ENCODE measurements at places on chromosomes 11 and 22. TPM values are rescaled to one million over a fixed set of nuclear protein-coding genes. Genes with fewer than 3 reads are reported as not detected.

DNA sequence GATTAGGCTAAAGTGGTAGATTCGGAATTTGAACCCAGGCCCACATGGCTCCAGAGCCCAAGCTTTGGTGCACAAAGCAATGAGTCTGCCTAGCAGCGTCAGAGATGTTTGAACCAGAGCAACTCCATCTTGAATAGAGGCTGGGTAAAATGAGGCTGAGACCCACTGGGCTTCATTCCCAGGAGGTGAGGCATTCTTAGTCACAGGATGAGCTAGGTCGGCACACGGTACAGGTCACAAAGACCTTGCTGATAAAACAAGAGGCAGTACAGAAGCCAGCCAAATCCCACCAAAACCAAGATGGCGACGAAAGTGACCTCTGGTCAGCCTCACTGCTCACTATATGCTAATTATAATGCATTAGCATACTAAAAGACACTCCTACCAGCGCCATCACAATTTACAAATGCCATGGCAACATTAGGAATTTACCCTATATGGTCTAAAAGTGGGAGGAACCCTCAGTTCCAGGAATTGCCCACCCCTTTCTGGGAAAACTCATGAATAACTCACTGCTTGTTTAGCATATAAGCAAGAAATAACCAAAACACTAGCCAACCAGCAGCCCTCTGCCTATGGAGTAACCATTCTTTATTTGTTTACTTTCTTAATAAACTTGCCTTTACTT lies 40.3 kb upstream of the DAGLA start:
- no peaks in the 10 kb centered on the region for H3K36me3 ChIP-seq
- H3K27me3 ChIP-seq, result no peaks in the 10 kb centered on the region
- H3K4me3 ChIP-seq, result no peak overlapping the region
- H3K4me1 ChIP-seq, result no peaks in the 10 kb centered on the region
- no peak for DNase-seq

Gene OR52N4
- not detected for total RNA-seq

- DNase-seq, result no peak
- H3K27ac ChIP-seq, result no peak overlapping the region
- peaks cover 7% of the 10 kb centered on the region for H3K36me3 ChIP-seq
- no peak overlapping the region for H3K4me3 ChIP-seq
- H3K27me3 ChIP-seq, result no peaks in the 10 kb centered on the region
Observed at GRCh38 chr22:50218153-50218995, 17.6 kb downstream of the SELENOO start.

GRCh38 chr11:33682019-33682418 lies 18.6 kb downstream of the C11orf91 start:
- H3K4me3 ChIP-seq, result no peak overlapping the region
- no peaks in the 10 kb centered on the region for H3K36me3 ChIP-seq
- no peak overlapping the region for H3K27ac ChIP-seq
- peaks cover 22% of the 10 kb centered on the region for H3K27me3 ChIP-seq
- DNase-seq, result no peak

DNA sequence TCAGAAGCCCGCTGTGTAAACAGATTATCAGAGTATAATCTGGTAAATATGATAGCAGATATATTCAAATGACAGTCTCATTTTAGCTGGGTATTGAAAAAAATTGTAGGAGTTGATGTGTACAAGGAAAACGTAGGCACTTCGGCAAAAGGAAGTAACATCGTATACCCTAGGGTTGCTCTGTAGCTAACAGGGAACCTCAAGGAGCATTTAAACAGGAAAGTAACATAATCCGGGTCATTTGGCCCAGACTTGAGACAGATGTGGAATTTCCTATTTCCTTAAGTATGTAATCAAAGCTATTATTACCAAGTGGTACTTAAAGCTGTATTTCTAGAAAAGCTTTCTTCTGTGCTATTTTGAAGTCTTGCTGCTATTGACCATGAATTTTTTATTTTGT lies 215.6 kb downstream of the DDX10 start:
- DNase-seq, result no peak
- H3K27ac ChIP-seq, result no peak overlapping the region
- no peaks in the 10 kb centered on the region for H3K27me3 ChIP-seq
- H3K4me3 ChIP-seq, result no peak overlapping the region

Gene AGBL2
- total RNA-seq, result 5.8 TPM

GRCh38 chr11:131441051-131441810 lies 70.8 kb downstream of the NTM start:
- H3K4me1 ChIP-seq, result no peaks in the 10 kb centered on the region
- peaks cover 16% of the 10 kb centered on the region for H3K27me3 ChIP-seq
- H3K36me3 ChIP-seq, result no peaks in the 10 kb centered on the region
- no peak for DNase-seq
- no peak overlapping the region for H3K4me3 ChIP-seq

Gene MADD
- 47.7 TPM for total RNA-seq

- H3K36me3 ChIP-seq, result peaks cover 5% of the 10 kb centered on the region
- H3K4me1 ChIP-seq, result no peaks in the 10 kb centered on the region
- no peak for DNase-seq
- H3K4me3 ChIP-seq, result no peak overlapping the region
Observed at GRCh38 chr11:47161890-47162289, 14.8 kb downstream of the ARFGAP2 start.

DNA sequence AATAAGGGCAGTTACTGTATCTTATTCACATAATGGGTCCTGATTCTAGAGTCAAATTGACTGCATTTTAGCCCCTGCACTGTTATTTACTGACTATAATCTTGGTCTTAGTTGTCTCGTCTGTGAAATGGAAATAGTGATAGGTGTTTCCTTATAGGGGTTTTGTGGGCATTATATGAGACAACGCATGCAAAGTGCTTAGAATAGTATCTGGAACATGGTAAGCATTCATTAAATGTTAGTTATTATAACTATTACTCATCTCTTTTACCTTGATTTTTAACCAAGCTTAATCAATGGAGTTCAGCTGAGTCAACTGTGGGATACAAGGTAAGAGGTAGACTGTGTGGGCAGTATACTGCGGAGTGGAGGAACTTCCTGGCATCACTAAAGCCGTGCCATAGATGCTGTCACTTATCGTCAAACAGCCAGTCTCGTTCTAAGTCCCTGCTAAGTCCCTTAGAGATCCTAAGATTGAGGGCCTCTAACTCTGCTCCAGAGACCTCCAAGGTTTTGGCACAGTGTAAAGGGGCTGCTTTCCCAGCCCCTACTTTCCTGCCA lies 2.6 kb upstream of the ZC3H12C start:
- no peak overlapping the region for H3K27ac ChIP-seq
- H3K36me3 ChIP-seq, result no peaks in the 10 kb centered on the region
- no peak overlapping the region for H3K4me3 ChIP-seq
- H3K4me1 ChIP-seq, result peaks cover 15% of the 10 kb centered on the region
- peaks cover 9% of the 10 kb centered on the region for H3K27me3 ChIP-seq

GRCh38 chr22:43288807-43289420 lies 54.3 kb downstream of the SCUBE1 start:
- no peak overlapping the region for H3K4me3 ChIP-seq
- DNase-seq, result no peak
- no peak overlapping the region for H3K27ac ChIP-seq

- H3K27ac ChIP-seq, result no peak overlapping the region
- H3K4me3 ChIP-seq, result no peak overlapping the region
- no peaks in the 10 kb centered on the region for H3K36me3 ChIP-seq
- H3K4me1 ChIP-seq, result no peaks in the 10 kb centered on the region
Observed at GRCh38 chr11:25293166-25293565, 796.3 kb downstream of the LUZP2 start.

- no peak for DNase-seq
- peak overlapping the region; percentile 15 for H3K27ac ChIP-seq
- no peaks in the 10 kb centered on the region for H3K4me1 ChIP-seq
- no peaks in the 10 kb centered on the region for H3K27me3 ChIP-seq
- H3K4me3 ChIP-seq, result no peak overlapping the region
Observed at GRCh38 chr22:47196166-47196849, 433.9 kb downstream of the TBC1D22A start.

- H3K4me3 ChIP-seq, result no peak overlapping the region
- H3K36me3 ChIP-seq, result no peaks in the 10 kb centered on the region
- H3K4me1 ChIP-seq, result peaks cover 24% of the 10 kb centered on the region
Observed at GRCh38 chr22:38943201-38943600, 14.2 kb upstream of the APOBEC3A start.

- no peak within 1 kb of the TSS for H3K27ac ChIP-seq
- peaks cover 51% of the 10 kb centered on the region for H3K27me3 ChIP-seq
- DNase-seq, result peak; percentile 65
Observed at GRCh38 chr11:124897674-124898262, at the start of gene ROBO4. Gene ROBO4 (minus strand): TSS chr11:124897865. CDS start chr11:124897795, 70 bp downstream.

DNA sequence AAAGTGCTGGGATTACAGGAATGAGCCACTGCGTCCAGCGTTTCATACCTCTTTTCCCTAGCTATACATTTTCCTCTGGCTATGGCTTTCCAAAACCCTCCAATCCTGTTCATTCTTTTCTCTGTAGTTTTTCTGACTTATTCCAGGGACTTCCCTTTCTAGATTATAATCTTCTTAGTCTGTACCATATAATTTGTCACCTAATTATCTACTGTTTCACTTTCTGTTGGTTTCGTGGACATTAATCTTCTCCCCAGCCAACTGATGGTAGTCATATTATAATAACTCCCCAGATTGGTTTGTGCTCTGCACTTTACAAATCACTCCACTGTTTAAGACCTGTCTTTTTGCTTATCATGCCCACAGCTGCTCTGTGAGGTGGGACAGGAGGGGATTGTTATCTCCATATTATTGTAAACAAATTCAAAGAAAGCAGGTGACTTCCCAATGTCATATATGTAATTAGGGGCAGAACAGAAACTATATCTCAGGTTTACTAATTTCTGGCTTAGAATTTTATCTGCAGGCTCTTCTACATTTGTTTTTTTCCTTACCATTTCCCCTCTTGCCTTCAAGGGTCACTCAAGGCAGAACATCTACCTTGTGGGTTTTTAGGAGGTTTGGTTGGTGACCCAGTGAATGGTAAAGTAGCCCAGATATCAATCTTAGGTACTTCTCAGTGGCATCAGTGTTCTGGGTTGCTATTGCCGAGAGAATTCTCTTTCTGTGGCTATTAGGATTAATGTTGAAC lies 23.9 kb downstream of the STIM1 start:
- H3K36me3 ChIP-seq, result no peaks in the 10 kb centered on the region
- peaks cover 36% of the 10 kb centered on the region for H3K4me1 ChIP-seq
- H3K27me3 ChIP-seq, result no peaks in the 10 kb centered on the region
- H3K4me3 ChIP-seq, result no peak overlapping the region

GRCh38 chr11:108887436-108888238 lies 222.8 kb downstream of the DDX10 start:
- no peak for DNase-seq
- H3K4me3 ChIP-seq, result no peak overlapping the region
- H3K27ac ChIP-seq, result no peak overlapping the region
- no peaks in the 10 kb centered on the region for H3K36me3 ChIP-seq

Gene CHRM1
- 0.29 TPM for total RNA-seq

- DNase-seq, result no peak
- no peak overlapping the region for H3K4me3 ChIP-seq
- H3K27me3 ChIP-seq, result no peaks in the 10 kb centered on the region
Observed at GRCh38 chr11:7787239-7787638, 9.5 kb downstream of the OR5P2 start.

DNA sequence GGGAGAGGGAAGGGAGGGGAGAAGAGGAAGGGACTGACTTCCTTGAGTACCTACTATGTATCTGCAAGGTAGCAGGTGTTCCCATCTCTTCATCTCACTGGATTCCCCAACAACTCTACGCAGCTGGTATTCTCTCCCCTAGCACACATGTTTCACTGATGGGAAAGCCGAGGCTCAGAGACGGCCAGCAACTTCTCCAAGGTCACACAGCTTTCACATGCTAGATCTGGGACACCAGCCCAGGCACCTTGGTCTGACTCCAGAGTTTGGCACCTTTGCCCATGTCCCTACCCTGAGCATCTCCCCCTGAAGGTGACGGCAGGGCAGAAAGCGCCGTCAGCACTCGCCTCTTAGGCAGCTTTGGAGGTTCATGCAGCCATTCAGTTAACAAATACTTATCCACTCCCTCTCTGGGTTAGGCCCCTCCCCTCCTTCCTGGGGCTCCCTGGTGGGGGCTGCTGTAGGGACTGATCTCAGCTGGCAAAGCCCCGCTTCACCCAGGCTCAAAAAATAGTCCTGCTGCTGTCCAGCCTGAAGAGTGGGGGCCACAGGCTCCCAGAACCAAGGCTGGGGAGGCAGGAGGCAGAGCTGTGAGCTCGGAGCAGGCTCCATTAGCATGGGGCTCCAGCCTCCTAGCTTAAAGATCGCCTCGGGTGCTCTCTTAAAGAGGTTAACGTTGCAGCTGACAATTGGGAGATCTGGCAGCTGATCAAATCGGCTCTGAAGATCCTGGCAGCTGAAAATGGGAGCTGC lies 79.4 kb downstream of the IGLL1 start:
- peaks cover 5% of the 10 kb centered on the region for H3K27me3 ChIP-seq
- H3K4me1 ChIP-seq, result peaks cover 29% of the 10 kb centered on the region
- H3K27ac ChIP-seq, result no peak overlapping the region
- DNase-seq, result no peak
- H3K36me3 ChIP-seq, result no peaks in the 10 kb centered on the region

Gene SEZ6L
- total RNA-seq, result 11.6 TPM

DNA sequence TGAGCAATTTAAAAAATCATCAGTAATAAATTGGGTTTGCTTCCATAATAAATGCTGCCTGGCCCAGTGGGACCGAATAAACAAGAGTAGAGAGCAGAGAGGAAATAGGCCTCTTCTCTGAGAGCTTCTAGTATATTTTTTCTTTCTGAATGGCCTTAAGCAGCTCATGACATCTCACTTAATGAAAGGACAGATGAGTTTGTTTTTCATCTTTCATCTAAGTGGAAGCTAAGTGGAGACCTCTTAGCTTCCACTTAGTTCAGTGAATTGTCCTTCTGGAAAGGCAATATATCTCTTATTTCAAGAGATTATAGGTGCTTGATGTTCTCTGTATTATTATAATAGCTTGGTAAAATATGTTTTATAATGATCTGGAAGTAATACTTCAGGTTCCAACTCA lies 245.9 kb upstream of the ANO3 start:
- H3K4me3 ChIP-seq, result no peak overlapping the region
- H3K4me1 ChIP-seq, result peaks cover 4% of the 10 kb centered on the region
- no peak for DNase-seq
- no peaks in the 10 kb centered on the region for H3K36me3 ChIP-seq

GRCh38 chr22:45102896-45103420 lies 60.8 kb upstream of the NUP50 start:
- no peaks in the 10 kb centered on the region for H3K4me1 ChIP-seq
- H3K36me3 ChIP-seq, result no peaks in the 10 kb centered on the region
- H3K27ac ChIP-seq, result no peak overlapping the region

Gene VSTM5
- total RNA-seq, result 0.24 TPM

- peaks cover 29% of the 10 kb centered on the region for H3K36me3 ChIP-seq
- DNase-seq, result no peak
- peaks cover 14% of the 10 kb centered on the region for H3K4me1 ChIP-seq
- H3K27me3 ChIP-seq, result no peaks in the 10 kb centered on the region
Observed at GRCh38 chr22:21590809-21591641, 23.5 kb downstream of the UBE2L3 start.

DNA sequence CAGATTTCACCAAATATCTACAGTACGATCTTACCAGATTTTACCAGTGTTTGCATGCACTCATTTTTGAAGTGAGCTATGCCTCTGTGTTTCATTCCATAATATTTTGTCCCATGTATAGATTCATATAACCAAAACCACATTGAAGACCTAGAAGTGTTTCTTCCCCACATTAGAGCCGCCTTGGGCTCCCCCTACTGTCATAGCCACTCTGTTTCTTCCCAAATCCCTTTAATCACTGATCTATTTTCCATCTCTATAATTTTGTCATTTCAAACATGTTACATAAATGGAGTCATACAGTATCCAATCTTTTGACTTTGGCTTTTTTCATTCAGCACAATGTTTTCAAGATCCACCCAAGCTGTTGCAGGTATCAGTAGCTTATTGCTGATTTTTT lies 12.7 kb downstream of the MRGPRX3 start:
- no peaks in the 10 kb centered on the region for H3K4me1 ChIP-seq
- H3K27ac ChIP-seq, result no peak overlapping the region
- no peaks in the 10 kb centered on the region for H3K36me3 ChIP-seq
- no peak overlapping the region for H3K4me3 ChIP-seq

Gene CRYBB3
- not detected for total RNA-seq

Gene CCDC85B
- 8.2 TPM for total RNA-seq
